ENCODE measurements at places on chromosomes 6 and 20. TPM values are rescaled to one million over a fixed set of nuclear protein-coding genes. Genes with fewer than 3 reads are reported as not detected.

The ZBTB46 gene
- polyA plus RNA-seq, result 23.2 TPM

The BCAS4 gene
- 4.4 TPM for polyA plus RNA-seq

The EBF4 gene
- 27.5 TPM for polyA plus RNA-seq

The DZANK1 gene
- polyA plus RNA-seq, result 10.3 TPM

The LY86 gene
- 1.9 TPM for polyA plus RNA-seq

The RIPOR3 gene
- polyA plus RNA-seq, result 6.0 TPM

The C6orf118 gene
- 0.52 TPM for polyA plus RNA-seq

The MCCD1 gene
- polyA plus RNA-seq, result 13.8 TPM

The BAG2 gene
- polyA plus RNA-seq, result 9.0 TPM

The GPSM3 gene
- polyA plus RNA-seq, result 13.3 TPM

The ARMH2 gene
- not detected for polyA plus RNA-seq

DNA sequence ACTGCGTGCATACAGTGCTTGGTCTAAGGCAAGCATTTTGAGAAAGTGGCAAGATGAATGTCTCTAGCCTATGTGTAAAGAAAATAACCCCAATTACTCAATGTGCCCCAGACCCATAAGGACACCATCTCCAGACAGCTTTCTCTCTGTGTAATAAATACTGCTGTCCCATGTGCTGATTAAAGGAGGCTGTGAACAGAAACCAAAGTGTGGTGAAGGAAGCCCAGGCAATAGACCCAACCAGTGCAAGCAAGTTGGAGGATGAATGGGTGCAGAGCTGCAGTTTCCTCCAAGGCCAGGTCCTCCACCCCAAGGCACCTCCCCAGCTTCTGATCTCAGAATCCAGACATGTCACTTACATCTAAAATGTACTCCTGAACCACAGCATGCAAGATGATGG, 60.6 kb downstream of the TRAM2 start:
- DNase-seq, result no peak

- DNase-seq, result no peak
These were observed 15.2 kb downstream of the ZBP1 start for GRCh38 chr20:57605045-57605444.

- DNase-seq, result peak; percentile 79
These were observed 477 bp upstream of the LZTS3 start for GRCh38 chr20:3173610-3174441.

- DNase-seq, result no peak
These were observed 467.4 kb upstream of the ID4 start for GRCh38 chr6:19369785-19370184.

DNA sequence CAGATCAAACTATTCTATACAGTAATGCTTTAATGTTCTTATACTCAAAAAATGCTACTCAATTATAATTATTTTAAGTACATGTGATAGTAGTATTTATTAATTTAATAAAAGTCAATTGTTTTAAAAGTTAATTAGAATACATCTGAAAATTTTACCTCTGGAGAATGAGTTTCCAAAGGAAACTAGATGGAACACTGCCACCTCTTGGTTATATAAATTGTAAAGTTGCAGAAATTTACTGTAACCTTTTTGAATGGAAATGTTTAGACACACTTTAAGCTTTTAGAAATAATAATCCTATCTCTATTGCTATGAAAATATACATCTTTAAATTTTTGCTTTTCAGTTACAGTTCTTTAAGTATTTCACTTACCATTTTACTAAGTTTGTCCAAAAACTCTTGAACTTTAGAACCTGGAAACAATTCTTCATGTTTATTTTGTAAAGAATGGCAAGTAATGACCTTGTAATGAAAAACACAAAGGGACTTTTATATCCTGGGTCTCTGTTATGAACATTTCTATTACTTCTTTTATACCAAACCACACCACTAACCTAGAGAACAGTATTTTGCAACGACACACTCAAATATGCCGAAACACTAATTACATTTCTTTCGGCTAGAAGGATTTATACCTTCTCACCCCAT, 10.9 kb upstream of the BMP5 start:
- peak; percentile 18 for DNase-seq

- DNase-seq, result no peak
These were observed 17.8 kb upstream of the DCBLD1 start for GRCh38 chr6:117464700-117465099.

DNA sequence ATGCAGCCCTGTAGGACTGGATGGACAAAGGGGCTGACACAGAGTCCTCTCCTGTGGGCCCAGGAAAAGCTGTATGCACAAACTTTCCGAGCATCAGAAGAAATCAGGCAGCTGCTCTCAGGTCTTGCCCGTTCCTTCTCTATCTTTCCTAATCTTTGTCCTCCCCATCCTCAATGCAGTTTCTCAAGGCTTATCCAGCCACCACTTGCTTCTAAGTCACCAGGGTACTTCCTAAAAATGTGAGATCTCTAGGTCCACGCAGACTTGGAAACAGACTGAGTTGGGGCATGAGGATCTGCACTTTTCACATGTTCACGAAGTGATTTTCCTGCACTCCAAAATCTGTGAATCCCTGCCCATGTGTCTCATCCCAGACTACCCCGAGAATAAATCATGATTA, 394.5 kb upstream of the SLC35B3 start:
- no peak for DNase-seq

GRCh38 chr20:44467289-44467883, 8.3 kb upstream of the TTPAL start:
- no peak for DNase-seq

DNA sequence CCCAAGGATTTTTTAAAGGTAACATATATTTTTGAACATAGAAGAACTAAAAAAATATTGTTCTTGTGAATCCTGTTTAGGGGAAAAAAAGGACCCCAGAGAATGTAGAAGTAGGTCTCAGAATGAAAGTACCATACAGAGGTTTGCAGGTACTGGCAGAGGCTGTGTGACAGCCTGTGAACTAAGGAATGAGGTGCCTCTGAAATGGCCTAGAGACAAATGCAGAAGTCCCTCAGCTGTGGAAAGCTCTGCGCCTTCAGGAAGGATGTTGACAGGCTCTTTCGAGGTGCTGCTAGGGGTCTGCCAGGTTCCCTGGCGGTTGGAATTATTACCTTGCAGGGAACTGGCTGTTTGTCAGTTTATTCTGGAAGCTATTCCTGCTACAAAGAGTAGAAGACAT, 8.6 kb upstream of the TUBB2B start:
- no peak for DNase-seq

DNA sequence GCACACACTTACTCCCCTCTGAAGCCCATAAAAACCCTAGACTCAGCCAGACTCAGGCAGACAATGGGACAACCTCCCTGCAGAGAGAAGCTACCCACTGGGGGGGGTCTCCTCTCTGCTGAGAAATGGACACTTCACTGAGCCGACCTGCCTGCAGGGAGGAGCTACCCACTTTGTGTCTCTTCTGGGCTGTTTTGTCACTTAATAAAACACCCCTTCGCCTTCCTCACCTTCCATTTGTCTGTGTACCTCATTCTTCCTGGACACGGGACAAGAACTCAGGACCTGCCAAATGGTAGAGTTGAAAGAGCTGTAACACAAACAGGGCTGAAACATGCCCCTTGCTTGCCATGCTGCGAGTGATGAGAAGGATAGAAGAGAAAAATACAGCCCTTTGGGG, 151.7 kb upstream of the HDDC2 start:
- DNase-seq, result no peak

DNA sequence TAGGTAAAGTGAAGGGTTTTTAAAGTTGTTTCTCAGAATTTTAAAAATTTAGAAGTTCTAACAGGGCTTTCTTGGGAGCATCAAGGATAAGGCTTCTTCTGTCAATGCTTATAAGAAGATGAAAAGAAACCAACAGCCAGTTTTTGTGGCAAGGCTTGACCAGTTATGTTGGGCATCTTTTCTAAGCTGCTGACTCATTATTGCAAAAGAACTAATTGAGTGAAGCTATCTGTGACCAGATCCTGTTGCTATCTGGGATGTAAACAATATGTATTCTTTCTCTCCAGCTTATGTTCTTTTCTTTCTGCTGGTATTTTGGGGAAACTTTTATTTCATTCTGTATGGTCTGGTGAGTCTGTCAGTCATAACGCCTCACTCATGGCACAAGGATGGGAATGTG, 643.8 kb downstream of the HDGFL1 start:
- DNase-seq, result no peak

GRCh38 chr20:18394363-18394762, 72.5 kb downstream of the DZANK1 start:
- no peak for DNase-seq

- DNase-seq, result no peak
These were observed 37.5 kb downstream of the SNX9 start for GRCh38 chr6:157860505-157860991.

DNA sequence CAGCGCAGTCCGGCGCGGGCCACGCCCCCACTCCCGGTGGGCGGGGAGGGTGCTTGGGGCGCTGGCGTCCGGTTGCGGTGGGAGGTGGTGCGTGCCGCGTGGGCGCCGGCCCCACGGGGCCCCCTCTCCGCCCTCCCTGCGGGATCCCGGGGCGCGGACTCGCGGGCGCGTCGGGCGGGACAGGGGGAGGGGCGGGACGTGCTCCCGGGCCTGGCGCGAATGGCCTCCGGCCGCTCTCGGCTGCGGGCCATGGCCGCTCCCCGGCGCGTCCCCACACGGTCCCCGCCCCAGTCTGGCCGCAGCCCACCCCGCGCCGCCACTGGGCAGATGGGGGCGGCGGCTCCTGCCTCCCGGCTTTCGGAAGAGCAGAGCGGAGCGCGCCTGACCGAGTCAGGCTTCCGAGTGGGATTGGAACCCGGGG, 771 bp upstream of the PPP1R3G start:
- no peak for DNase-seq

- no peak for DNase-seq
These were observed 243.3 kb downstream of the SOX4 start for GRCh38 chr6:21836772-21837425.

DNA sequence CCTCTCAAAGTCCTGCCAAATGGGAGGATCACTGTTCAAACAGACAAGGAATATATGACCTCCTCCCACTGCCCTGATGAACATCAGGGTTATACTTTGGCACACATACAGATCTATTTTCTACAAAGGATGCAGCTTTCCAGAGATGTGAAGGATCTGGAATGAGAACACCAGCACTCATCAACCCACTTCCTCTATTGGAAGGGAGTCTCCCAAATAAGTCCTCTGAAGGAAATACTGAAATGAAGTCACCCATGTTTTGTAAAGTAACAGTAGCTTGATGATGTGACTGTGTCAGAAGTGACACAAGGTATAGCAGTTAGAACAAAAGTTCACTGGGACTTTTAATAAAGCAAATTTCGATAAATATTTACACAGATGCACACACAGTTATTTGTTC, 104.9 kb downstream of the OGFRL1 start:
- no peak for DNase-seq

DNA sequence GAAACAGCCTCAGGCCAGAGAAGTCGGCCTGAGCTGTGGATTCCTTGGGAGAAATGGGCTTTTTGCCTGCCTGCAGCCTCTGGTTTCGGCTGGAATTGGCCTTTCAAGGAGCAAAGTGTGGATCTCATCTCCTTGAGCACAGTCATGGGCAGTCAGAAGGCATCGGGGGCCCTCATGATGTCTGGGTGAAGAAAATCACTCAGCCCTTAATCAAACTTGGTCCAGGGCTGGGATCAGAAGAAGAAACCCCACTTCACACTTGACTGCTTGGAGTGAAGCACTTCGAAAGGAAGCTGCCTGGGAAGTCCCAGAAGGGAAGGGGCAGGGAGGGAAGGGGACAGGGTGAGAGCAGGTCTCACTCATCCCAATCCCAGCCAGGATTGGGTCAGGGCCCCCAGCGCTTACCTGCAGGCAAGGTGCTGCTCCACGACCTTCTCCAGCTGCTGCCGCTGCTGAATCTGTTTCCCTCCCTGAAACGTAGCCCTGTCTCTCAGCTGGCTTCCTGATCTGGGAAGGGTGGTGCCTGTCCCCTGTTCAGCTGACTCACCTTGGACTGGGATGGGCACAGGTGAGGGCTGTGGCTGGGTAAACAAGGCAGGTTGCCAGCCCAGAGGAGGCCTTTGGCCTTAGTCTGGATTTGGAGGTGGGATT, at the start of gene SDCBP2:
TSS of gene SDCBP2 (minus strand) at position 460 of the 651 bp plus-strand sequence. CDS start 8,723 bp downstream, outside the sequence.
- DNase-seq, result no peak

- DNase-seq, result no peak
These were observed 68.8 kb downstream of the CDS2 start for GRCh38 chr20:5195655-5196054.

DNA sequence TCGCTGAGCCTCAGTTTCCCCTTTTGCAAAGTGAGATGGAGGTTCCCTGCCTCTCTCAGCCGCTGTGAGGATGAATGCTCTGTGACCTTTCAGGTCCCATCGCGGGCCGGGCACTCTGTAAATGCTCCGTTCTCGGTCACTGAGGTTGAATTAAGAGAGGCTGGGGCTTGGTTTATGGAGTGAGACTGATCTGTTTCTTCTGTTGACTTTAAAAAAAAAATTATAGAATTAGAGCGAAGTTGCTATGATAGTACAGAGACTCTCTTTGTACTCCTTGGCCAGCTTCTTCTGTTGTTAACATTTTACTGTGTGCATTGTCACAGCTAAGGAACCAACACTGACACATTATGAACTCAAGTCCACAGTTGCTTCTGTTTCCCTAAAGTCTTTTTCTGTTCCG, 64.4 kb downstream of the ADNP start:
- no peak for DNase-seq

GRCh38 chr6:149334682-149335160, 17.2 kb downstream of the TAB2 start:
- no peak for DNase-seq

DNA sequence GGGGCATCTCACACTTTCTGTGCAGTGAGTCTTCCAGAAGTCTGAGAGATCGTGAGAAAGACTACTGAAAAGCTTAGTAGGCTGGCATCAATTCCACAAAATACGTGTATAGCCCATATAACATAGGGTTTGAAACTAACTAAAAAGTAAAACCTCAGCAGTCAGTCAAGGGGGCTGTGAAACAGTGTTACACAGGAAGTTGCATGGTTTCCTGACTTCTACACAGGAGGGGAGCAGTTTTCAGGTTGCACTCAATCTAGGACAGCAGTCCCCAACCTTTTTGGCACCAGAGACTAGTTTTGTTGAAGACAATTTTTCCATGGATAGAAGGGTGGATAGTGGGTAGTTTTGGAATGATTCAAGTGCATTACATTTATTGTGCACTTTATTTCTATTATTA, 4.7 kb upstream of the LY86 start:
- DNase-seq, result no peak

- DNase-seq, result no peak
These were observed 84.6 kb downstream of the MAFB start for GRCh38 chr20:40604416-40604815.

All from left renal pelvis (tissue), 4 donors.